ENCODE measurements at places on chromosomes 7 and 10.

DNA sequence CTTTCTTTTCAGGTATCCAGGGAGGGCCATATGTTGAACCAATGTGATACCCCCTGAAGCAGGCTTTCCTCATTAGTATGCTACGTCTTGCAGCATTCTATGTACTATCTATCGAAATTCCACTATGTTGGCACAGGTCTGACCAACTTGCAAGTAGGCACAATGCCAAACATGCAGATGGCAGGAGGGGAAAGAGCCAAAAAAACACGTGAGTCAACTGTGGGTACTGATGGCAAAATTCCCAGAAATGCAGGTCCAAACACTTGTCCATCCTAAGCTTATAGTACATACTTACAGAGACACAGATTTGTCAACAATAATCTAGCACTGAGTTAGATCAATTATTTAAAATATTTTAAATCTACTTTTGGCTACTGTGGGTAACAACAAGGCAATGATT is 394.9 kb downstream of the DGKB start:
- DNase-seq: no peak

DNA sequence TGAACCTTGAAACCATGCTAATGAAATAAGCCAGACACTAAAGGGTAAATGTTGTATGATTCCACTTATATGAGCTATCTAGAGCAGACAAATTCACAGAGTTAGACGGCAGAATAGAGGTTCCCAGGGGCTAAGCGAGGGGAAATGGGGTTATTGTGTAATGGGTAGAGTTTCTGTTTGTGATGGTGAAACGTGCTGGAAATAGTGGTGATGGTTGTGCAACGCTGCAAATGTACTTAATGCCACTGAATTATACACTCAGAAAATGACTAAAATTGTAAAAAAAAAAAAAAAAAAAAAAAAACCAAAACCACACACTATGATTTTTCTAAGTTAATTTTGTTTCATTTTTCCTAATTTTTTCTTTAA is 30.0 kb downstream of the SFXN4 start:
- DNase-seq: no peak

- DNase-seq: no peak
These were observed 82.2 kb downstream of the TSPAN12 start for GRCh38 chr7:120775755-120776154.

- DNase-seq: no peak
These were observed 420.7 kb upstream of the NFE2L3 start for GRCh38 chr7:25731068-25731845.

DNA sequence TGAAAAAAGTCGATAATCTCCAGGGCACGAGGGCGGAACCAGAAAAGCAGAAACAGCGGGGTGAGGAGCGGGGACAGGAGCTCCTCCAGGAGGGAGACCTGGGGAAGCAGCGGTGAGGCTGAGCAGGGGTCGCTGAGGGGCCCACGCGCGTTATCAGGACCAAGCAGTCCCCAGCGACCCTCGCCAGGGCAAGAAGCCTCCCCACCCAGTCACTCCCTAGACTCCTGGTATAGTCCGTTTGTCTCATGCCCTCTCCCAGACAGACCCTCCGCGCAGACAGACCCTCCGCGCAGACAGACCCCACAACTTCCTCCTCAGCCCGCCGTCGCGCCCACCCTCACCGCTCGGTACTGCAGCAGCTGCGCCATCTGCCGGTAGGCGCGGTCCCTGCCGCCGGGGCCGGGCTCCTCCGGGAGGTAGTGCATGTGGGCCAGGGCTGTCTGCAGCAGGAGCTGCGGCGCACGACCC is 6.3 kb downstream of the ATG9B start:
- peak; percentile 56 for DNase-seq

GRCh38 chr10:5594271-5595049 is 69.7 kb downstream of the CALML3 start:
- no peak for DNase-seq

DNA sequence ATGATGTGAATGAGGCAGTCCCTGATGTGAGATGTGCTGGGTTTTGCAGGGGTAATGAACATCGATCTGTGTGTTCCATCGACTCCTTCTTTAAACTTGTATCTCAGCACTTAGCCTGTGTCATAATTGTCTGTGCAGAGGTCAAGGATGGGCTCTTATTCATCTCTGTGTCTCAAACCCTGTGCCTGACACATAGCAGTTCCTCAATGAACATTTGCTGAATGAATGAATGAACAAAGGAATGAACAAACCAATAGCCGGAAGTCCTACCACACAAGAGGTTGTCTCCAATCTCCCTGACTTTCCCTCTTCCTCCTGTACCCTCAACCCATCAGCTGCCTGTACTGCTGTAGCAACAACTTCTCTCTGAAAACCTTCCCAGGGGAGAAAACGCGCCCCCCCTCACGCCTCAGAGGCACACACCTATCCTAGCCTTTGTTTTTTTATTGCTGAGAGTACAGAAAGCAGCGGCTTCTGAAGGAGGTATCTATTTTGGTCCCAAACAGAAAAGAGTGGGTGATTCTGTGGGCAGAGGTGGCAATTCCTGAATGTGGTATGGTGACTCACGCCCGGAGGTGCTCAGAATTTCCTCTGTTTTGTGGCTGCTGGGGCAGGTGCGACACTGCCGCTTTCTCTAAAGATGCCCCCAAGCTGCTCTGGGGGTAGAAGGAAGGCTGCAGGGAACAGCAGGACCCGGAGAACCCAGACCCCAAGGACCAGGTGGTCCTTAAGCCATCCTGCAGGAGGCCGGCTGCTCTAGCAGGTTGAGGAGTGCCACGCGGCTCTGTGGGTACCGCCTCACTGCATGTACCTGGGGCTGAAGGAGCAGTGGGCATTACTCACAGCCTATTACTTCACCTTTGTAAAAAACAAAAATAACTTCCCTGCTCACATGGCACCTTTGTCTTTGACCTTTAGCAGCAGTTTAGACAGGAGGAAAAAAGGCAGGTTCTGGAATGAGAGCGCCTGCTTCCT is 9.6 kb downstream of the IL2RA start:
- DNase-seq: peak; percentile 51

DNA sequence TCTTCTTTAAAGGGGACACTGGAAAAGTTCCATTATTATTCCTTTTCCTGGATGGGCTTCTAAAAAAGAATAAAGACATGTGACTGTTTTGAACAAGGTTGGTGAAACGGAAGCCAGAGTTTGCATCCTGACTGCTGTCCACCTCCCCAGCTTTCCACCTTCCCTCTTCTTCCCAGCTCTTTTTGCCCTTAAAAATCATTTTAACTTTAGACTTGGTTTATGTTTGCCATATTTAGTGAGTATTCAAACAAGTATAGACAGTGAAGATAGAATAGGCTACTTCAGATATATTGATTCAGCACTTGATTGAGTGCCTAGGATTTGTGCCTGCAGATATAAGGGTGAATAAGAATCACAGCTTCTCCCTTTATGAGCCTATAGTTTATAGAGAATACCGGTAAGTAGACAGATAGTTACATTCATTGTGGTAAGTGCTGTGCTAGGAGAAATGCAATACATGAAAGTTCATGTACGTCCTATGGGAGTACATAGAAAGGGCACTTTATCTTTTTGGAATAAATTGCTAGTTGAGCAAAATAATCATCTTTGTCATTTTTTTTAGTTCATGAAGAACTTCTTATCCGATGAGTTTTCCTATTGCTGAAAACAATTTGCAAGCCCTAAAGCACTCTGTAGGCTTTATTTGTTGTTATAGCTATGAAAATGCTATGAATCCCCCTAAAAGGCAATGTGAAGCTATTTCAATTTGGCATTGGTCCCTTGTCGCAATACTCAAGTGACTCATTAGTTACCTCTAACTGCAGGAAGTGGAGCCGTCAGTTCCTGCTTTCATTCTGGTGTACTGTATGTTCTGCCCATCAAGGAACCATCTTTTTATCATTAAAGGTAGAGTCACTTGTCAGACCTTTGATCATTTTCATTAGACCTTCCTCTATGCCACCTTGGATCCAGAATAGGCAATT is 57.2 kb upstream of the STRIP2 start:
- peak; percentile 88 for DNase-seq

DNA sequence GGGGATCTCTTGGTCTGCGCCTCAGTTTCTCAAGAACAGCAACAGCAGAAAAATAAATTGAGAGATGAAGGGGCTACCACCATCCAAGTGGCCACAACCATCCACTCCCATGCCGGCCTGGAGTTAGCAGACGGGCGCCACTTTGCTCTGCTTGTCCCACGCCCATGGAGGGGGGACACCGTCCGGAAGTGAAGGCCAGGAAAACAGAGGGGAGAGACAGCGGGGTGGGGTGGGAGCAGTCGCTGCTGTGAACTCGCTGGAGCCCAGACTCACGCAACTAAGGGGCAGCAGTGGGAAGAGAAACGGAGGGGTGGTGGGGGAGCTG is 135.4 kb downstream of the KIF20B start:
- no peak for DNase-seq

DNA sequence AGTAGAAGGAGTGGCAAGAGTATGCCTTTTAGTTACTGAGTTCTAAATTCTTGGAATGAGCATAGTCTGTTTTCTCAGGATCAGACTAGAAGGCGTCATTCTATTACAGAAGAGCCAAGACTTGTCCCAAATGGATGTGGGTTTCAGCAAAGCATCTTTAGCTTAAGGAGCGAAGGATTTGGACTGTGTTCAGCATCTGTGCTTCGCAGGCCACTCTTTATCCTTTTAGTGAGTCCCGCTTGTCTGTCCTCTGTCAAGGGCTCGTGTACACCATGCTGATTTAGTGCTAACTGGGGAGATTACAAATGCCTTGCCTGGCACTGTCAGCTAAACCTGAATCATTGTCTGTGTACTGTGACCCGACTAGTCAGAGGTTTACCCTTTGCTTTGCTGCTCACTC is 465.7 kb downstream of the AUTS2 start:
- no peak for DNase-seq

DNA sequence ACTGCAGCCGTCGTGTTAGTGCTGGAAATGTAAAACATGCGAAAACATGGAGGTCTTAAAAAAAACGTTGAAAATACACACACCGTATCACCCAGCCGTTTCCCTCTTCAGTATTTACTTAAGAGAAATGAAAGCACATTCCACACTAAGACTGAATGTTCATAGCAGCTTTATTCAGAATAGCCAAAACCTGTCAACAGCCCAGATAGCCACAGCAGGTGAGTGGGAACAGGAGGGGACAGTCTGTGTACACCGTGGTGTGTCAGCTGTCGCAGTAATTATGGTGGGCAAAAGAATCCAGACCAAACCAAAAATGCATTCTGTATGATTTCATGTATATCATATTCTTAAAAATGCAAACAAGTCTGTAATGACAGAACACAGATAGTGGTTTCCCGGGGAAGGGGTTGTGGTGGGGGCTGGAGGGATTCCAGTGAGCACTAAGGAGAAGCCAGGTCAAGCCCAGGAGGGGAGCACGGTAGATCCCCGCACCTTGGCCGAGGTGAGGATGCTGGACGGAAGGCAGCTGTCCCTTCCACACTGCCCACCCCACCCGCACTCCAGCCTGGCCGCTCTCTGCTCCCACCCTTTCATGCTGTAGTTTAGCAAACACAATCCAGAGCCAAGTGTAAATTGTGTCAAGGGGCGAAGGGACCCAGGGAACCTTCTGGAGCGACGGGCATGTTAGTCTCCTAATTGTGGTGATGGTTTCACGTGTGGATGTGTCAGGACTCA is 123.6 kb downstream of the NKX6-2 start:
- no peak for DNase-seq

DNA sequence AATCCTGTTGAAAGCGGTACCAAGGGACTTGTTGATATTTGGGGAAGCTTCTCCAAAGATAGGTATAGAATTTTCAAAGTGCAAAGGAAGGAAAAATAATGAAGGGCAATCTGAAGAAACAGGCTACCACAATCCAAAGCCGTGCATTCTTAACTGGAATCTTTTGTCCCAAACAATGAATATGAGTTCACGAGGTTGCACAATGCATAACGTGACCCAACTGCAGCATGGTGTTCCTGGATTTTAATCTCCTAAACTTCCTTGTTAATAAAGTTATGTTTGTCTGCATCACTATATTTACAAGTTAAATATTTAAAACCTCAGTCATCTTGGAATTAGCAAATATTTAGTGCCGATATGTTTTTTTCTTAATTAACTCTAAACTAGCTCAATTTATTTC is 203.7 kb downstream of the WDR11 start:
- no peak for DNase-seq

GRCh38 chr7:18996583-18996982 is 120.9 kb downstream of the TWIST1 start:
- no peak for DNase-seq

- DNase-seq: no peak
These were observed 8.5 kb downstream of the CALML5 start for GRCh38 chr10:5490698-5491464.

GRCh38 chr7:82209179-82209747 is 234.3 kb downstream of the CACNA2D1 start:
- no peak for DNase-seq

DNA sequence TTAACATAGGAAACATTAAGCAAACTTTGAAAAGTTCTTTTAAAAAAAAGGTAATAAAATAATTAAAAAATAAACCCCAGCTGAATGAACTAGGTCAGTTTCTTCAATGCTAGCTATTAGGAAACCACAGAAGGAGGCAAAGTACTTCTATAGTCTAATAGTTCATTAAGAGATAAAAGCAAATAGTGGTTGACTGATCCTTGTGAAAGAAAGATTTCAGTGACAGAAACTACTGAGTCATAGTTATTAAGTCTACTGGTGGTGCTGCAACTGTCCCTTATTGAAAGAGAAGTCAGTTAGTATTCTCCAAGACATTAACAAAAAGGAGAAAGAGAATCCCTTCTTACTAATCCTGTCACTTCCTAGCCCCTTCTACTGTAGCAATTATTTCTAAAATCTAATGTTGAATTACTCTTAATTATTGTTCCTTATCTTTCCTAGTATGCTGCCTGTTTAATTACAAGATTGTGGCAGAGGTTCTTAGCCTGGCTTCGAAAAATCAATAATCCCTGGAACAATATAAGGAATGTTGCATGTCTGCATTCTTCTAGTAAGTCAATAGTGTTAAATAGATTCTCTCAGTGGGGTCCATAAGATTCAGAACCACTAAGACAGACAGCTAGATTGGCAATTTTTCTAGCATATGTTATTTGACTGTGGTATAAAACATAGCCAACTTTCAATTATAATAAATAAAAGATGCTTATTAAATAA is 18.2 kb downstream of the TCTN3 start:
- no peak for DNase-seq

GRCh38 chr7:466465-467191 is 53.0 kb downstream of the PDGFA start:
- no peak for DNase-seq

DNA sequence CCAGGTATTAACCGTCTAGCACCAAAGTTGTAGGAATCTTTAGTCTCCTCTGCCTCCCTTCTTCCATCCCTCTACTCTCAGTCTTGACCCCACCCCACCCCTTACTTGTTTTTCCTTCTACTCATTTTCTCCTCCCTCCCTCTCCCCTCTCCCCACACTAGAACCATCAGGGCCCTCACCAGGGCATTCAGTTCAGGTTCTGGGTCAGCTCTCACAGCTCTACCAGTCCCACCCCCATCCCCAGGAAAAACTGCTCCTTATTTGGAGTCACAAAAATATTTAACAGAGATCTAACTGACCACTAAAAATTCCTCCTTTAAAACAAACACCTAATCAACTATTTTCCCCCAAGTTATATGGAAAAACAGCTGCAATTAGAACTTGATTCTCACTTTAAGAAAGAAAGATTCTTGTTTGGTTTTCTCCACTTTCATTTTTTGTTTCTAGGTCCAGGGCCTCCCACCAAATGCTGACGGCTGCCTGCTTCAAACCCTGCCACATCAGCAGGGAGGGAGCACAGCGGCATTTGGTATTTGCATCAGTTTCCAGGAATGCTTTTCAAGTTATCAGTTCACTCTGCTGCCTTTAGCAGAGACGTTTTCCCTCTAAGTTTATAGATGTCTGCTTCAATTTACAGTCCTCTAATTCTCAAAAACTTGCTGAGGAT is 2.8 kb upstream of the COL1A2 start:
- no peak for DNase-seq
